Glomerular endothelial cell (primary cell): ENCODE measurements at places on chromosomes 5 and 9. TPM values are rescaled to one million over a fixed set of nuclear protein-coding genes. Genes with fewer than 3 reads are reported as not detected.

The NUTM2G gene
- total RNA-seq, result not detected in 2 replicates

The DIPK1B gene
- total RNA-seq, result 153 and 247 TPM in 2 replicates

The MCTP1 gene
- total RNA-seq, result 9.0 and 51.7 TPM in 2 replicates

The BARHL1 gene
- total RNA-seq, result not detected in 2 replicates

The ARL14EPL gene
- total RNA-seq, result not detected in 2 replicates

The ZNF366 gene
- 33.7 and 45.4 TPM in 2 replicates for total RNA-seq

The ITGA2 gene
- 50.5 and 69.4 TPM in 2 replicates for total RNA-seq

The NTNG2 gene
- 0.58 and 0.63 TPM in 2 replicates for total RNA-seq

The GPSM1 gene
- total RNA-seq, result 41.9 and 45.0 TPM in 2 replicates

The FNBP1 gene
- total RNA-seq, result 17.9 and 30.1 TPM in 2 replicates

The FAM169A gene
- 0.99 and 1.3 TPM in 2 replicates for total RNA-seq

The HTR4 gene
- not detected in 2 replicates for total RNA-seq

The ZNG1C gene
- total RNA-seq, result 16.7 and 21.6 TPM in 2 replicates

The SPINK6 gene
- not detected in 2 replicates for total RNA-seq

The PAEP gene
- not detected in 2 replicates for total RNA-seq

The C7 gene
- total RNA-seq, result 0.12 TPM in 1 of 2 replicates, not detected in the other
